Myometrial cell (primary cell): ENCODE measurements at places on chromosomes 2 and 18. TPM values are rescaled to one million over a fixed set of nuclear protein-coding genes. Genes with fewer than 3 reads are reported as not detected.

CD302 gene
- 7.5 and 8.5 TPM in 2 replicates for total RNA-seq

TUBA3E gene
- total RNA-seq = not detected in 2 replicates

RAD51AP2 gene
- not detected in 2 replicates for total RNA-seq

HK2 gene
- 1.2 and 2.3 TPM in 2 replicates for total RNA-seq

DPYSL5 gene
- under 0.01 TPM in 1 of 2 replicates, not detected in the other for total RNA-seq

CRYGD gene
- total RNA-seq = not detected in 2 replicates

LIPG gene
- 2.9 and 5.8 TPM in 2 replicates for total RNA-seq

TCF23 gene
- total RNA-seq = not detected in 2 replicates

SH3RF3 gene
- total RNA-seq = 11.9 and 15.9 TPM in 2 replicates

OTOF gene
- total RNA-seq = not detected in 2 replicates

KANSL1L gene
- 3.2 and 3.7 TPM in 2 replicates for total RNA-seq

GALNT3 gene
- 0.18 and 1.2 TPM in 2 replicates for total RNA-seq

ZNF513 gene
- 5.1 and 6.6 TPM in 2 replicates for total RNA-seq

BUB1 gene
- 51.6 and 57.4 TPM in 2 replicates for total RNA-seq

AMMECR1L gene
- 6.9 and 8.5 TPM in 2 replicates for total RNA-seq

GPBAR1 gene
- total RNA-seq = 0.53 TPM in 1 of 2 replicates, not detected in the other

PSMD14 gene
- 110 and 133 TPM in 2 replicates for total RNA-seq

NPPC gene
- 0.58 TPM in 1 of 2 replicates, not detected in the other for total RNA-seq

COL4A4 gene
- not detected in 2 replicates for total RNA-seq

PLEKHH2 gene
- total RNA-seq = 3.7 and 4.8 TPM in 2 replicates

CXCR2 gene
- total RNA-seq = not detected in 2 replicates

C1QL2 gene
- not detected in 2 replicates for total RNA-seq

ATOH8 gene
- total RNA-seq = 1.2 and 7.4 TPM in 2 replicates

C2orf80 gene
- total RNA-seq = not detected in 2 replicates

STON1 gene
- total RNA-seq = 15.0 and 19.7 TPM in 2 replicates

ITPRIPL1 gene
- total RNA-seq = 1.4 and 3.5 TPM in 2 replicates

PCARE gene
- total RNA-seq = not detected in 2 replicates
